ENCODE measurements at places on chromosomes 12 and 14.

- DNase-seq = no peak
Measured at GRCh38 chr12:119809023-119809422, 68.1 kb downstream of the CIT start.

- no peak for DNase-seq
Measured at GRCh38 chr12:92028441-92028709, 117.3 kb downstream of the BTG1 start.

DNA sequence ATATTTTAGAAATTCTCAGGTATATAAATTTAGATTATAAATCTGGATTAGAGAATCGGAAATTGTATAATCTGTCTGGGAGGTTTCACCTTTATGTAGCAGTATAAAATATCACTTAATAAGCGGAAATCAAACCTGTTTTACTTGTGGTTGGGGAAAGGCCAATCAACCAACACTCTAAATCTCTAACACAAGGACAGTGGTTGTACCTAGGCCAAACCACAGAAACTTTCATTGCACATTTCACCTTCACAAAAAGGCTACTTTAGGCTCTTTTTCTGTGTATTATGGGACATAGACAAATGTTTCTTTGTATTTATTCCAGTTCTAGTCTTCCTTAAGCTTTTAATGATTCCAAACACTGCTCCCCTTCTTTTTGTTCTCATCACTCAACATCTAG is 19.8 kb downstream of the ERH start:
- no peak for DNase-seq

DNA sequence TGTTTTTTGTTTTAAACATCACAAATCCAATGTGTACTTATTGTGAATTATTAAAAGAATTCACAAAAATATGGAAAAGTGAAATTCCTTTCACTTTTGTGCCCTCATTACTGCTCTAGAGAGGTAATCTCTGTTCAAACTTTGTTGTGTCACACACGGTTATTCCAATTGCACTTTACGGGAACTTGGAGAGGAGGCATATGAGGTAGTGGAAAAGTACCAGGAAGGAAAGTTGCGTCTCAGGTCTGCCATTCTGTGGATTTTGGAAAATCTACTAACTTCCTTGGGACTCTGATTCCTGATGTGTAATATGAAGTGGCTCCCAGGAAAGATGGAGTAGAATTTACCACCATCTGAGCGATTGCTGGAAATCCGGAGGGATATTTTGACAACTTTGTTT is 90.9 kb upstream of the DCN start:
- DNase-seq = no peak

DNA sequence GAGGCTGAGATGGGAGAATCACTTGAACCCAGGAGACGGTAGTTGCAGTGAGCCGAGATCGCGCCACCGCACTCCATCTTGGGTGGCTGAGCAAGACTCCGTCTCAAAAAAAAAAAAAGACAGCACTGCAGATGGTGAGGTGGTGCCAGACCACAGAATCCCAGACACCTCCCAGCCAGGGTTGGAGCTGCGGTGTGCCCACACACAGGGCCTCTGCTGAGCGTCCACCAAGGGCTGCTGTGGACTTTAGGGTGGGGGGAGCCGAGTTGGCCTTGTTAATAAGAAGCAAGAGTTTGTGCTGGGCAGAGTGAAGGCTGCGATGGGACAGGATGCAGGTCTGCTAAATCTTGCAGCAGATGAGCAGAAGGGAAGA is 14.2 kb downstream of the KMT5A start:
- no peak for DNase-seq

DNA sequence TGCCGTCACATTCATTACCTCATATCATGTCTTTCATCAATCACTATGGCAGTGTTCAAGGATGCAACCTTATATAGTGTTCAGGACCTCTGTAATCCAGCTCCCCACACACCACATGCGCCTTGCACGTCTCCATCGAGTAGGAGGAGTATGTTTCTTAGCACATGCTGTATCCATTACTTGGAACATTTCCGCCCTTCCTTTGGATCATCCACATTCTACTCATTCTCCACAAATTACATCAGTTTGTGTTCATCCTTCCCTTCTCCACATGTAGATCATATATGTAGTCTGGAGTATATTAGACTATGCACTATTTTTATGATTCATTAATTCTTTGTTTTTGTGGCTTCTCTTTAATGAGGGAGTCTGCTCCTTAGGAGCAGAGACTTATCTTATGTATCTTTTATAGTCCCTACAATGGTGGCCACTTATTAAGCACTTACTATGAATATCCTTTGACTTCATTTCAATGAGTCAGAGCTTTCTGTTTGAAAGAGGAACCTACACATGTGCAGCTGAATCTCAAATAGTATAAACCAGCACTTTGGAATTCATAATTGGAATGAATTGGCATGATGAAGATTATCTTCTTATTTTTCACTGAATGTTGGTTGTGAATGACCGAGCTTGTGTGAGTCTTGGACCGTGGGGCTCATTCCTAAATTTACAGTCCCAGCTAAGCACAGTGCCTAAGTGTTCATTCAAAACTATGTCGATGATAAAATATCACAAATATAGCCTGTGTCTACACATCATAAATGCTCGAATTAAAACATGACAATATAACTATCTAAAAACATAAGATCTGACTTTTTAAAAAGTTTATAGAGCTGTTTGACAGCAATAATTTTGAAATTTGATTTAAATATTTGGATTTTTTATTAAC is 30.2 kb upstream of the NPAS3 start:
- no peak for DNase-seq

DNA sequence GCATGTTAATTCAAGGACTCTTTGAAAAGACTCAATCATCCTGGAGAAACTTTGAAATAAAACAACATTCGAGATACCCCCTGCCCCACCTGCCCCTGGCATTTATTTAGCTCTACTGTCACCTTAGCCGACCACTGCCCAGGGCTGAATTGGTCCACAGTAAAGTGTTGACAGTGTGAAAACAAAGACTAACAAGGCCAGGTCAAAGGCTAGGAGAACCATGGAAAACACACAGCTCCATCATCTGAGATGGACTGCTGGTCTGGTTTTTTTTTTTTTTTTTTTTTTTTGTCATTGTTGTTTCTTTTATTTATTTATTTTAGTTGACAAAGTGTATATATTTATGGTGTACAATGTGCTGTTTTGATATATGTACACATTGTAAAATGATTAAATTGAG is 25.7 kb downstream of the GSTZ1 start:
- no peak for DNase-seq

DNA sequence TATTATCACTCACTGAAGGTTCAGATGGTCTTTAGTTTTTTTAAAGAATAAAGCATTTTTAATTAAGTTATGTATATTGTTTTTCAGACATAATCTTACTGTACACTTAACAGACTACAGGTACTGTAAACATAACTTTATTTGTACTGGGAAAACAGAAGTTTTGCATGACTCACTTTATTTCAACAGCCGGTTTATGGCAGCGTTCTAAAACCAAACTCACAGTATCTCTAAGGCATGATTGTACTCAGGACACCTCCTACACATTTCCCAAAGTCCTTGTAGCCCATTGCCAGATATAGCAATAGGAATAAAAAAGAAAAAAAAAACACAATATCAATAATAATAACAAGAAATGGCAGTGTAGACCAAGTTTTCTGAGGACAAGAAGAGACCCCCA is 1341.4 kb downstream of the FSCB start:
- DNase-seq = no peak
